ENCODE measurements at places on chromosomes 5 and 9.
A peak's percentile ranks its signal among the peaks of the same experiment; 100 is the strongest.

- DNase-seq = no peak
These were observed 196.2 kb downstream of the DEPDC1B start for GRCh38 chr5:60503771-60504170.

DNA sequence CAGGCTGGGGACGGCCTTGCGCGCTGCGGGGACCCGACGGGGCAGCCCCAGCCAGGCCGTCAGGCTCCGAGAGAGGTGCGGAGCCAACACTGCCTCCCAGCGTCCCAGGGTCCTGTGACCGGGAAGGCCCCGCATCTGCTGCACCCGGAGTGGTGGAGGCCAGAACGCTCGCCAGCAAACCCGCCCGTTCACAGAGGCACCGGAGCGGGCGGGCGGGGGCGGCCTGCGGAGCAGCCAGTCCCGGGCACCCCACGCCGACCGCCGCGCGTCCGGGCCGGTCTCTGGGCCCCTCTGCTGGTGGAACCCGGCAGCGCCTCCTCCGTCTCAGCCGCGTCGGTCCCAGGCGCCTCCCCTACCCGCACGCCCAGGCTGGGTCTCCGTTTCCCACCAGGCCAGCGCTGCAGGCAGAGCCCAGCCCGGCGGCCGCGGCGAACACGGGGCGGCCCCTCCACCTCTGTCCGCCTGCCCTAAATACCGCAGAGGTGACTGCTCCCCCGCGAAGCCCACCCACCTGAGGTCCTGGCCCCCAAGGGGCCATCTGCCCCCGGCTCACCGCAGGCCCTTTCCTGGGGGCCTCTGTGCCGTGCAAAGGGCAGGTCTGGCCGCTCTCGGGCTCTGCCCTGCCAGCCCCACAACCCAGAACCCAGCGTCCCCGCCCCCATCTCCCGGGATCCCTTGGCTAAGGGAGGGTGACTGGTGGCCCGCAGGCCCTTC is 15.9 kb downstream of the EXD3 start:
- DNase-seq = no peak

DNA sequence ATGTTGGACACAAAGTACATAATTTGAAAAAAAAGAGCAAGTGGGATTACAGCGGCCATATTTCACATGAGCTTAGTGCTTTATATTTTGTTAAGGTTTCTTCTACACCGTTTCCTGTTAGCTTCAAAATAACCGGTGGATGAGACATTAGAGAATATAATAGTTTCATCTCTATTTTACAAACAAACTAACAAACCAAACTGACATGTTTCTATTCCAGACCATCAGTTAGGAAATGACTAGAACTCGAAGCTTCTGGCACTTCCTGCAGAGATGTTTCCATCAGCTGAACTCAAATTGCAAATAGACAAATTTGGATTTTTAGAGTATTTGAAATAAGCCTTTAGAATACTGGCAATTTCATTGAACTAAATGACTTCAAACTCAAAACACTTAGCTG is 86.5 kb downstream of the MTRR start:
- DNase-seq = no peak

DNA sequence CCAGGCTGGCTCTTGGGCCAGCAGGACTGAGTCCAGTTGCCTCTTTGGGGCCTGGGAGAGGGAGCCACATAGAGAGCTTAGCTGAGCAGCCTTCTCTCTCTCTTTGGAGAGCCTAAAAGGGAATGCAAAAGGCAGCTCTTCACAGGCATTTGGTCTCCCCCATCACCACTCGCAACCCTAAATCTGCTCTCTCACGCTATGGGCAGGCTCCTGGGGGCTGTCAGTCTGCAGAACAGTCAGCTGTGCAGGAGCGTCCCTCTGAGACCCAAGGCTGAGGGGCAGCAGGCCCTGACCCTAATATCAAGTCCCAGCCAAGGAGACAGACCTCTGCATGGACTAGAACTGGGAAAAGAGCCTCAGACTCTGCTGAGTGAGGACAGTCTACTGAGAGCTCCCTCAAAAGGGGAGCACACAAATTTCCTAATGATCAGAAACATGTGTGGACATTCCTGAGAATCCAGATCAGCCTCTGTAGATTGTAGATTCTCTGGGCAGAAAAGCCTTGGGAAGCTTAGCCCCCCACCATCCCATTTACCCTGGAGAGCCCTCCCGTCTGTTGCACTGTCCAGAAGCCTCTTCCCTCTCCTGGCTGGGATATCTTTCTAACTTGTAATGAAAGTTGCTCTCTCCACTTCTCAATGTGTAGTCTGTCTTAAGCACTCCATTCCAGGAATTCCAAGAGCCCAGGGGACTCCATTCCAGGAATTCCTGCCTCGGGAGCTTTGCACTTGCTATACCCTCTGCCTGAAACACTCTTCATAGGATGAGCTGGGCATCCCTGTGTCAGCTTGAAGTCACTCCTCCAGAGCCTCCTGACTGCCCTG is 79.4 kb downstream of the FAM114A2 start:
- DNase-seq = no peak

- DNase-seq = peak; percentile 6
These were observed 9.9 kb upstream of the GRHPR start for GRCh38 chr9:37412431-37413151.

- DNase-seq = no peak
These were observed 22.1 kb downstream of the ADRB2 start for GRCh38 chr5:148848393-148849031.

- DNase-seq = no peak
These were observed 10.5 kb downstream of the GLRX start for GRCh38 chr5:95812074-95812471.

GRCh38 chr5:126348855-126349635 is 74.2 kb upstream of the GRAMD2B start:
- DNase-seq = no peak

DNA sequence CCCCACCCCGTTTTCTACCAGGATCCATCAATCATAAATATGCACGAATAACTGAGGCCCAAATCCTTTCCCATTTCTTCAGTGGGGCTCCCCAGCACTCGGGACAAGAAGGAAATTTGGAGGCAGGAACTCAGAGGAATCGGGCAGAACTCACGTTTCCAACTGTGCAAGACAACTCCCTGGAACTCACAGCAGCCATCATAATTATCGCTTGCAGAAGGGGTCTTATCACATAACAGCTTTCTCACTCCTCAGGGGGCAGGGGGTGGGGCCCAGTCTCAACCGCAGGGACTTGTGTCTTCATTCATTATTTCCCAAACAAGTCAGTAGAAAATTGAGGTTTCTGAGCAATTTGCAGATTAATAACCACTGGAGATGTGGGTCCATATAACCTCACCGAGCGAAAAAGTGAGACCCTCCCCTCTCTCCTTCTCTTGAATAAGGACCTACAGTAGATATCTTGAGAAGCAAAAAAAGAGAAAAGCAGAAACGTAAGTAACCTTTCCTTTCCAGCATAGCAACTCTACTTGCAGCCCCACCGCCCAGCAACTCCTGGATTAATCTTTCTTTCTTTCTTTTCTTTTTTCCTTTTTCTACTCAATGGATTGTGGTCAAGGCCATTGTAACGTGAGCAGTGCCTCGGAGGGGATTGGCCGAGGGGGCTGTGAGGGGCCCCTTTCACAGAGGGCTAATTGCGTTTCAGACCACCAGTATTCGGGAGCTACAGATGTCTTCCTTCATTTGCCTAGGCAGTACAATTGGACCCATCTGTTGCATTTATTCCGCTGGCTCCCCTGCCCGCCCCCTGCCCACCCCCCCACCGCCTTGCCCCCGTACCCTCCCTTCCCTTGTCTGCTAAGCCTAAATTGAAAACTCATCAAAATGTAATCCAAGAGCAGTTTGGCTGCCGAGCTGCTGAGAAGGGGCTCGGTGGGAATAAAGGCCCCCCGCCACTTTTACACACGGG is 24.7 kb upstream of the TIFAB start:
- no peak for DNase-seq

DNA sequence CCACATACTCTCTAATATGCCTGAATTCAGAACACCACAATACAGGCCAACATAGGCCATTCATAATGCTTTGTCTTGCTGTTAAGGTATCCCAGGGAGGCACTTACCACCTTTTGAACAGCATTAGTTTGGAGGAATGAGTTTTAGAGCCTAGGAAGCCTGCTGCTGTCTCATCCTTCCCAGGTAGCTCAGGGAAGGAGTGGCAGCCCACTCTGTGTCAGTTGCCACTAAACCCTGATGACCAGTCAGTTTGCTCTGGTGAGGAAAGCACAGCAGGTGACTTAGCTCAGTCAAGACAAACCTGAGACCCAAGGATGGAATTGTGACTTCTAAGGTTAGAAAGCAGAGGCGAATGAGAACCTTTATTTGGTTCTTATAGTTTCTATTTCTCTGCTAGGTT is 337.4 kb upstream of the ATP10B start:
- DNase-seq = no peak

GRCh38 chr5:74334762-74335384 is 305.7 kb downstream of the ENC1 start:
- no peak for DNase-seq

DNA sequence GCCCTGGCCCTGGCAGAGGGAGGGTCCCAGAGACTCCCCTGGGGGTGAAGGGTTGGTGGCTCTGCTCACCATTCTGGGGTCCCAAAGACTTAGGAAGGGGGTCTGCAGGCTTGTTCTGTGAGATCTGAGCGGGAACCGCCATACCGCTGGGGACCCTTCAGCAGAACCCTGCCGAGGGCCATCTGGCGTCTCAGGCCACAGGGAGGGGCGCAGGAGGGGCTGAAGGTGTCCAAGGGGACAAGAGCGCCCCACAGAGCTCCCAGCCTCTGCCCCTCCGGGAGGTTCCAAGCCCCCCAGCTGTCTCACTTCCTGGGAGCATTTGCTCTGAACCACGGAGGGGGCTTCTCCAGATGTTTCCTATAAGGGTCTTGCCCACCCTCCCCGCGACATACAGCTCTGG is 4.8 kb downstream of the FIBCD1 start:
- no peak for DNase-seq

- DNase-seq = peak; percentile 12
These were observed 33.5 kb upstream of the ZSWIM6 start for GRCh38 chr5:61298580-61298979.

DNA sequence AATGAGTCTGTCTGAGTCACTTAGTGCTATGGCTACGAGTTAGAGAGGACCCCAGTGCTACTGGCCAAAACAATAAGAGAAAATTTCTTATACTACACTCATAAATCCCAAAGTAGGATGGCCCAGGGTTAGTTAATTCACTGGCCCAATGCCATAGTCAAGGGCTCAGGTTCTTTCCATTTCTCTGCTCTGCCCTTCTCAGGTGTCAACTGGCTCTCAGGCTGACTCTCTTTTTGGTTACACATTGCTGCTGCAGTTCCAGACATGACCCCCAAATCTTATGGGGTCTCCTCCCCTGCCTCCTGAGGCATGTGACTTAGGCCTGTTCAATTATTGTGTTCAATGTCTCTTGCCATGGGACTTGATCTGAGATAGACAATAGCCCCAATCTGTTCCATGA is 70.4 kb downstream of the ARHGEF37 start:
- DNase-seq = no peak

- DNase-seq = peak; percentile 82
These were observed 317.6 kb upstream of the KLF4 start for GRCh38 chr9:107807183-107807582.

DNA sequence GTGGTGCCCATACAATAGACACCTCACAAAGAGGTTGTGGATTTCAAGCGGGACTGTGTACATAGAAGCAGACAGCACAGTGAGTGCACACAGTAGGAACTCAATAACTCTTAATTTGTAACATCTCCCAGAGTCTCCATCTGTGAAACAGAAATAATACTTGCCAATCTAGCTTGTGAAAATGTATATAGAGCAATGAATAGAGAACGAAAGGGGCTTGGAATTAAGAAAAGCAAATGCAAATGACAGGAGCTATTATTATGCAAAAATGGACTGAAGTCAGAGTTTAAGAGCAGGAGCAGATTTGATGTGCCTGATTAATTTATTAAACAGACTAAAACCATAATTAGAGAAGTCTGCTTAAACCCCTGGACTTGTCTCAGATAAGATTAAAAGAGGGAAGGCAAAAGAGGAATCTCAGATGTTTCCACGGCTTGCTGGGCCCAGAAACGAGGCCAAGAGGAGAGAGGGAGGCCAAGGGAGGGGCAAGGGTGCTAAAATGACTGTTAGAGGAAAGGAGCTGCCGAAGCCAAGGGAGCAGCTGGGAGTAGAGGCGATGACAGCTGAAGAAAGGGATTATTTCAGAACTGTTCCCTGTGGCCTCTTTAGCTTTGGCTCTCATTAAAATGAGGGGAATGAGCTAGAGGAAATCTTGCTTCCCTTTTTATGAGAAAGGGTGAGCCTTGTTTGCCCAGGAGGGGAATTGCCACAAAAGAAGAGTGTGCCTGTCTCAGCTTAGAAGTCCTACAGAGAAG is 72.1 kb downstream of the FEM1C start:
- no peak for DNase-seq

GRCh38 chr5:158843305-158843704 is 256.4 kb downstream of the EBF1 start:
- no peak for DNase-seq

GRCh38 chr5:2960294-2960693 is 208.8 kb upstream of the IRX2 start:
- DNase-seq = no peak

Data from RCC 7860 (cell line).